ENCODE measurements at places on chromosomes 6 and 20.
A peak's percentile ranks its signal among the peaks of the same experiment; 100 is the strongest.

- peak; percentile 3 for DNase-seq
Measured at GRCh38 chr6:25537349-25538018, 114.5 kb upstream of the SCGN start.

GRCh38 chr20:36847009-36847709 lies 28.8 kb upstream of the TLDC2 start:
- DNase-seq, result peak; percentile 71

GRCh38 chr20:19964289-19965265 lies 52.6 kb upstream of the NAA20 start:
- peak; percentile 85 for DNase-seq

GRCh38 chr6:118974790-118975189 lies 39.8 kb upstream of the MCM9 start:
- DNase-seq, result no peak

- DNase-seq, result no peak
Measured at GRCh38 chr6:33209856-33210255, 1.6 kb downstream of the RING1 start.

Measured in fibroblast of skin of right biceps (primary cell).